Hepatocyte (in vitro differentiated cells): ENCODE measurements at places on chromosomes 2 and 18.
A peak's percentile ranks its signal among the peaks of the same experiment; 100 is the strongest.

DNA sequence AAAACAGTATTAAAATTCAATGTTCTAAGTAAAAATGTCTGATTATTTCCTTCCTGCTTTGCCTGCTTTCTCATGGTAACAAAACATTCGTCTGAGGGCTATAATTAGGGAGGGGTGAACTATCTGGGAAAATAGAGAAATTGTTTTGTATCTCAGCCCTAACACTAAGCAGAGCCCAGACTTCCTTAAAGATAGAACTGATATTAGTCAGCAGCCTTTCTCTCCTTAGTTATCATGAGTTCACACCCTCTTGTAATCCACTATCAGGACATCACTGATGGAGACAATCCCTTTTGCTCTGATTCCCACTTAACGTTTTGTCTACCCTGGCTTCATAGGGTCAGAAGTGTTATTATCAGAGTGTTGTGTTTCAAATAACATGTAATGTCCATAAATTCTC lies 701.1 kb upstream of the ZEB2 start:
- H3K4me3 ChIP-seq = no peak overlapping the region
- H3K4me1 ChIP-seq = no peaks in the 10 kb centered on the region
- H3K36me3 ChIP-seq = no peaks in the 10 kb centered on the region
- no peak overlapping the region for H3K27ac ChIP-seq
- no peaks in the 10 kb centered on the region for H3K27me3 ChIP-seq

GRCh38 chr2:1632510-1632909 lies 111.8 kb downstream of the PXDN start:
- peaks cover 19% of the 10 kb centered on the region for H3K4me1 ChIP-seq
- H3K27ac ChIP-seq = peak overlapping the region; percentile 80
- DNase-seq = no peak
- H3K4me3 ChIP-seq = no peak overlapping the region
- H3K27me3 ChIP-seq = no peaks in the 10 kb centered on the region

DNA sequence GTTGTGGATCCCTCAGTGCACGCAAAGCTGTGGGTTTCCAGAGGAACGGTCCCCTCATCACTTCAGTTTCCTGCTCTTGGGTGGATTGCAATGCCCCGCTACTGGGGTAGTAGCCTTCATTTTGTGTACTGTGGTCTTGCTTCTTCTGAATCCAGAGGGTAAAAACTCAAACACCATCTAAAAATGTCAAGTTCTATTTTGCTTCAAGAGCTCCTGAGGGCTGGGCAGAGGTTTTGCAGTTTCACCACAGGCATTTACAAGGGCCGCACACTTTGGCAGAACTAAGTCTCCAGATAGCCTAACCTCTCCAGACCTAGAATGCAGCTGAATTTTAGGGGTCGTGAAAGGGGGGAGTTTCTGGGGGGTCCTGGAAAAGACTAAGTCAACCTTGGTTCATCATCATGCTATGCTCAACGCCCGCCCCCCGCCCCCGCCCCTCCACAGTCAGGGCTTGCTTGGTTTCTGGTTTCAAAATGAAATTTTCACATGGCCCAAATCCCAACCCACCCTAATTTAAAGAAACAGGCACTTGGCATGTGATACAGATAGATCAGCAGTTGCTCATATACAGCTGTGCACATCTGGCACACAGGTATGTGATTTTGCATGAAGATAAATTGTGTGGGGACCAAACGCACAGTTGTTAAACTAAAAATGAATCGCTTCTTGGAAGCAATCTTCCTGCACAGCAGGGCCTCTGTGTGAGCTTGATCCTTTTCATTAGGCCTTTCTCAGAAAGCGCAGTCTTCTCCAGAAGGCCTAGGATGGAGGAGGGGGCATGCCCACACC lies 329.6 kb downstream of the OSR1 start:
- no peaks in the 10 kb centered on the region for H3K27me3 ChIP-seq
- DNase-seq = no peak
- no peak overlapping the region for H3K4me3 ChIP-seq
- H3K36me3 ChIP-seq = no peaks in the 10 kb centered on the region
- H3K27ac ChIP-seq = no peak overlapping the region
- no peaks in the 10 kb centered on the region for H3K4me1 ChIP-seq

DNA sequence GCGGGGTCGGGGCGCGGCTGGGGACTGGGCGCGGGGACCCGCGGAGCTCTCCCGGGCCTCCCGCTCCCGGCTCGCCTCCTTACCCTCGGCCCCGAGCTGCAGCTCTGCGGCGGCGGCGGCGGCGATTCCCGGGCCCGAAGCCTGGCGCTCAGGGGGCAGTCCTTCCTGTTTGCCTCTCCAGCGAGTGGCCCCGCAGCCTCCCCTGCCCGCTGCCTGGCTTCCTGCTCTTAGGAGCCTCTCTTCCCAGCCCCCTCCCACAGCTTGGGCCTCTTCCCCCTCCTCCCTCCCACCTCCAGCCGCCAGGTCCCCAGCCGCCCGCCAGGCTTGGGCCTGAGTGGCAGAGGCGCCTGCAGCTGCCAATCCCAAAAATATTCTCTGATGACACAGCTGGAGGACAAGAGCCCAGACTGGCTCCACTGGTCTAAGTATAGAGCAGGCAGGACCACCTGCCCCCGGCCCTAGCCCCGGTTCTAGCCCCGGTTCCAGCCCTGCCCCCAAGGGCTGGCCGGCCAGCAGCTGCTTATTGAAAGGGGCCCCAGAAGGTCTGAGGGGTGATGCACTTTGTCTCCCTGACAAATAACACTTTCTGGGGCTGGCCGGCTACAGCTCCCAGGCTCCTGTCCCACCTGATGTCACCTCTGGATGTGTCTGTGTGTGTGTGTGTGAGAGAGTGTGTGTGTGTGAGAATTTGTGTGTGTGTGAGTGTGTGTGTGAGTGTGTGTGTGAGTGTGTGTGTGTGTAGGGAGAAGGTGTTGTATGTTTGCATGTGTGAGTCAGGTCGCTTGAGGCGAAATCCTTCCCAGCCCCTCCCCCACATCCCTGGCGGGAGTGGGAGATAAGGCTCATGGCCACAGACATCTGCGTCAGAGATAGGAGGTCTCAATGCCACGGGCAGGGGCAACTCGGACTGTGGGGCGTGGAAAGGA lies at the start of gene OBSL1:
TSS of gene OBSL1 (minus strand) at position 229 of the 926 bp plus-strand sequence. CDS start 307 bp downstream, outside the sequence.
- no peaks in the 10 kb centered on the region for H3K27me3 ChIP-seq
- H3K27ac ChIP-seq = peak within 1 kb of the TSS; percentile 88
- peak within 1 kb of the TSS; percentile 79 for H3K4me3 ChIP-seq
- H3K36me3 ChIP-seq = no peaks in the 10 kb centered on the region
- peaks cover 17% of the 10 kb centered on the region for H3K4me1 ChIP-seq

DNA sequence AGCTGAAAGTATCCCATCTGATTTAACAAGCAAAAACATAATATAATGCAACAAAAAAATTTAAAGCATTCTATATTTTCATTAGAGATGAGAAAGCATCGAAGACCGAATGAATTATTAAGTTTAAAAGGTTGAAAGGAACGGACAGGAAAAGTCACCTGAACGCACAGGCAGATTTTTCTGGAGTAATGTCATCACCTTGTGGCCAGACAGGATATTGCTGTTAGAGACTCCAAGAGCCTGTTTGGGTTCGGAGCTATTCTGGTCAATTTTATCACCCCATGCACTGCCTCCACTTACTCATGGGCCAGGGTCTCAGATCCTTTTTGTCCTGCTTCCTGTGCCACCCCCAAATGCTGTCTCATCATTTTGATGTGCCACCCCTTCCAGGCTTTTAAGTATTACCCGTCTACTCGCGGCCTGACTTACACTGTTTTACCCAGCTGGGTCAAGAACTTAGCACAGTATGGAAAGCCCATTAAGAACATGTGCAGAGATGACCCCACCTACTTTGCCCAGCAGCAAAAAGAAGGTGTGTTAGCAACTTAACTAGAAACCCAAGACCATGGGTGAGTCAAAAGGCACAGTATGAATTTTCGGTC lies 27.3 kb downstream of the GKN2 start:
- H3K27ac ChIP-seq = no peak overlapping the region
- no peaks in the 10 kb centered on the region for H3K4me1 ChIP-seq
- peak; percentile 67 for DNase-seq
- no peak overlapping the region for H3K4me3 ChIP-seq
- peaks cover 4% of the 10 kb centered on the region for H3K27me3 ChIP-seq
- no peaks in the 10 kb centered on the region for H3K36me3 ChIP-seq

DNA sequence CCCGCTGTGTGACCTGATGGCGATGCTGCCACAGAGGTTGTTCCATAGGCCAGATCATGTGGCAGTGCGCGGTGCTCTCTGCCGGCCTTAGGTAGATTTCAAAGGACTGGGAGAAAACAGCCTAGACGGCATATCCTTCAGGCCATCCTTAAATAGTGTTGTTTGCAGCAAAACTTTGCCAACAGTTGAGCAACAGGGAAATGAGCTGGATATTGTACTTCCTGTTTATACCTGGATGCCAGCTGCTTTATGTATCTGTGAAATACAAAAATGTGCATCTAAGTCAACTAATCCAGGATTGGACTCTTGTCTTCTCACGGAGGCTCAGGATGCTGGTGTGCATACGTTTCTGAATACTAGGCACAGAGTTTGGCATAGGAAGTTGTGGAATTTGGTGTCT lies 107.1 kb downstream of the EML6 start:
- no peak overlapping the region for H3K4me3 ChIP-seq
- no peaks in the 10 kb centered on the region for H3K36me3 ChIP-seq
- H3K4me1 ChIP-seq = no peaks in the 10 kb centered on the region
- H3K27me3 ChIP-seq = no peaks in the 10 kb centered on the region
- DNase-seq = no peak

- no peak overlapping the region for H3K4me3 ChIP-seq
- H3K27ac ChIP-seq = no peak overlapping the region
- DNase-seq = peak; percentile 7
- H3K36me3 ChIP-seq = no peaks in the 10 kb centered on the region
Measured at GRCh38 chr18:44564922-44565321, 115.8 kb upstream of the SETBP1 start.
